Stimulated activated effector memory CD8-positive, alpha-beta T cell treated with anti-CD3 and anti-CD28 coated beads, Interleukin-12 subunit alpha, Interleukin-12 subunit beta, amount 100 ng/mL, for 72 hours (primary cell): ENCODE measurements at places on chromosomes 3 and 15.

GRCh38 chr3:71393093-71393492 is 190.4 kb downstream of the FOXP1 start:
- no peak for DNase-seq

DNA sequence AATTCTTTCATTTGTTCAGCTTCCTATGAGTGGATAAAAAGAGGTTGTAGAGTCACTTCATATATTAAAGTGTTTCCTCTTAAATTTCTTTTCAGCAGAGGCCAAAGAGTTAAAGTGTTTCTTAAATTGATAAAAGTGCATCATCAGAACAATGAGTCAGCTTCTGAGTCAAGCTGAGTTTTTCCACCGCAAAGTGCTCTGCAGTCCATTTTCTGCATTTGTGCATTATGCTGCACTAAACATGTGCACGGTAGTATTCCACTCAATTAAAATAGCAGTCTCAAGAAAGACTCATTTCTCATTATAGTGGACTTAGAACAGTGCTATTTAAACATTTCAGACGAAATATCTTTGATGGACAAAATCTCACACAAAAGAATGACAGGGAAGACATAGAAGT is 152.0 kb downstream of the ZBBX start:
- no peak for DNase-seq

GRCh38 chr3:180383332-180384020 is 218.5 kb upstream of the TTC14 start:
- DNase-seq, result no peak

- DNase-seq, result no peak
These were observed 103.2 kb downstream of the PPP2R3A start for GRCh38 chr3:136068708-136069107.

GRCh38 chr15:99632521-99632920 is 66.7 kb downstream of the MEF2A start:
- no peak for DNase-seq

DNA sequence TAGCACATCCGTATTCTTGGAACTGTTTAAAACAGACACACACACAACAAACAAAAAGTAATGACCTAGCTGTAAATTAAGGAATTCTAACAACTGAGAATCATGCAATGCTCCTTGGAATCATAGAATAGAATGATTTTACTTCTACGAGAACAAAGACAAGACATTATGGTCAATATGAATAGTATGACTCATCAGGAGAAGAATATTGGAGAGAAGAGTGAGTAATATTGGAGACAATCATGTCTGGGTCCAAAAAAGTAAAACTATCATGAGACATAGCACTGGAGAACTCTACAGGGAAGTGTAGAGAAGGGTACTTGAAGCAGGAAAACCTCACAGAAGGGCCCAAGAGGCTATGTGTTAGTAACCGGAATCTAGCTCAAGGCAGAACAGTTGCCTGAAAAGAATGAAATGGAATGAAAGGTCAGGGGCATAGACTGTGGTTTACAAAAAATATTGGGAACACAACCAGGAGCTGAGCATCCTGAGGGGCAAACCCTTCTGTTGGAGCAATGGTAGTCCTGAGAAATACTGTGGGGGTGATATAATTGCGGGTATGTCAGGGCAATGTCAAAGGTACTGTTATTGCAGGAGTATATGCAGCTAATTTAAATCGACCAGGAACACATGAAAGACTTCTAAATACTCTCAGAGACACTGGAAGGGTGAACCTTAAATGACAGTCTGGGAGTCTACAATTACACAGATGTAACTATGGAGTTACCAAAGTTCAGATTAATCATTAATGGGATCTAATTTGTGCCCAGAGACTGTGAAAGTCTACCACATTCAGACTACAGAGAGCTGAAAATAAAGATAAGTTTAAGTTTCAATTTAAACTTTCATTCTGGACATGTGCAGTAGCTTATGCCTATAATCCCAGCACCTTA is 201.2 kb downstream of the BCHE start:
- no peak for DNase-seq

DNA sequence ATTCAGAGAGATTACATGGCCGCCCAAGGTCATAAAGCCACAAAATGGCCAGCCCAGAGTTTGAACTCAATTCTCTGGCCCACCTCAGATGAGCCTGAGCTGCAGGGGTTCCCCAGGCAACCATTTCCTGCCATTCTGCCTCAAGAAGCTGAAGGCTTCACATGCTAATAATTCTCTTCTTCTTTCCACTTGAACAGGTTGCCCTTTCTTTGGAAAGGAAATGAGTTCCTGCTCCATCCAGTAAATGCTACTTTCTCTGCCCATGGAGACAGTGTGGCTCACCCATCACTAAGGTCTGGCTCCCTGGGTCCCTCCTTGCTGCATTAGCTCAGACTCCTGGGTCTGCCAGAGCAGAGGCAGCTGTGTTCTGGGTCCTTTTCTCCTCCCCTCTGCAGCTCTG is 48.2 kb downstream of the TRIM42 start:
- DNase-seq, result no peak

- no peak for DNase-seq
These were observed 87.6 kb downstream of the P2RY1 start for GRCh38 chr3:152922554-152922953.

DNA sequence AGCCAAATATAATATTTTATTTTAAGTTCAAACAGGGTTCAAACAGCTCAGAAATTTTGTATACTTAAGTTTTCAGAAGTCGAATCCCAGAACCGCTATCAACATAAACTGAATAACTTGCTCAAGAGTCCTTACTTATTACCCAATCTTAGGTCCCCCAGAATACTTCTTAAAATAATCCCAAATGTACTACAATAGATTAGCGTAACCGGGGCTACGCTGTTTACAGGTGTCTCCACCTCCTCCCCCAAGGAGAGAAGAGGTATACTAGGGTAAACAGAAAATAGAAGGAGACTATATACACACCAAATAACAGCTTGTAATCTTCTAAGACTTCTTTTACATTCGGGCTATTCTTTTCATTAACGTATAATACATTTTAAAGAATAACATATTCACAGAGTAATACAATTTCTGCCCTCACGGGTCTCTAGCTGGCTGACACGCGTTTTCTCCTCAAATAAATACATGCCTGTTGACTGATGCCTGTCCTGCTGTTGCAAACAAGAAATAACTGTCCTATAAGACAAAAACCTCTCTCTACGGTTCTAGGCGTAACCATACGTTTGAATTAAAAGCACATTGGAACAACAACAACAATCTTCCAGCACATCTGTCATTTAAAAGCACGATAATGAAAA is 1.3 kb downstream of the DENND4A start:
- DNase-seq, result no peak

DNA sequence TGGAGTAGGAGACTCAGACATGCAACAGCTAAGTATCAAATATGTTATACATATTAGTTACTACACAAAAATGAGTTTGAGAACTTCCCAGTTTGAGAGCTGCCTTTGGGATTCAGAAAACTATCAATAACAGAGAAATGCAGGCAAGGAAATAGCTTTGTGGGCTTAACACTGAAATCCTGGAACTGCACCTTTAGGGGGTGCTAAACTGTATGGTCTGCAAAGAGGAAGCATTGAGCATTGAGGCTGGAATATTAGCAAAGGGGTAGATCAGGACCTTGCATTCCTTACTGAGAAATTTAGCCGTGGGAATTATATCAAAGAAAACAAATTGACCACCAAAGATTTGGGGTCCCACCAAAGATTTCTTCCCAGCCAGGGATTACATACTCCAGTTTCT is 580.0 kb downstream of the ZNF385D start:
- no peak for DNase-seq

DNA sequence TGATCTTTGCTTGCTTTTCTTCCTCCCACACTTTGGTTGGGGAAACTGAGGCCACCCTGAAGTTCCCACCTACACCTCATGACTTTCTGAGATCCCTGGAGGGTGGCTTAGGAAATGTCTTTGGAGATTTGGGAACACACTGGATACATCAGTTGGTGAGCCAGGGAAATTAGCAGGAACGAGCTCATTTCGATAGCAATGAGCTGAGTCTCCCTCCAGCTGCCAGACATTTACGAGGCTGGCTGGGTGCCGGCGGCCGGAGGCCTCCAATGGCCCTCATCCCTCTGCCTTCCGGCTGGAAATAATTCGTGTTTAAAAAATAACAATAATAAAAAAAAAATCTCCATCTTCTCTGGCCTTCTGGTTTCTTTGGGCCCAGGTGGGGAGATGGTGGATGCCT is 38.8 kb downstream of the SMAD6 start:
- DNase-seq, result no peak

DNA sequence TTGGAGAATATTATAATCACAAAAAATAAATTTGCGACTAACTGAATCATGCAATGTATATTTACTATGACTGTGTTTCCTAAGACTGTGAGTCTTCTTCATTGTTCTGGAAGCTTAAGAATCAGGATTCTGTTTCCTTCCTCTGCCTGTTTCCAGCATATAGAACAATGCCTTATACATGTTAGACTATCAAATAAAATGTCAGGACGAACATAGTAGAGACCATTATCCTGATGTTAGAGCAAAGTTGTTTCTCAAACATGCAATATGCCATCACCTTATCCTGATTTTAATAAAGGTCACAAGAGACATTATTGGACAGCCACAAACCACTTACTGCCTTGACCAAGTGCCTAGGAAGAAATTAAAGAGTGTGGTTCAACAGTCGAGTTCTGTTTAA is 457.4 kb upstream of the AGTR1 start:
- DNase-seq, result no peak

- no peak for DNase-seq
These were observed 18.3 kb downstream of the PTPRG start for GRCh38 chr3:61579685-61580084.

- no peak for DNase-seq
These were observed 518.9 kb downstream of the SHQ1 start for GRCh38 chr3:72329354-72329753.

GRCh38 chr3:94252316-94252715 is 189.5 kb downstream of the NSUN3 start:
- DNase-seq, result no peak
